ENCODE measurements at places on chromosomes 7 and 10.

- no peak for DNase-seq
Measured at GRCh38 chr7:145774777-145775176, 341.8 kb upstream of the CNTNAP2 start.

- no peak for DNase-seq
Measured at GRCh38 chr7:125059861-125060456, 130.3 kb upstream of the POT1 start.

- no peak for DNase-seq
Measured at GRCh38 chr10:118213436-118213835, 128.7 kb downstream of the FAM204A start.

GRCh38 chr7:99839287-99840021 is 11.6 kb downstream of the CYP3A43 start:
- DNase-seq: peak; percentile 34

- DNase-seq: no peak
Measured at GRCh38 chr10:92502296-92502808, 71.5 kb downstream of the IDE start.

DNA sequence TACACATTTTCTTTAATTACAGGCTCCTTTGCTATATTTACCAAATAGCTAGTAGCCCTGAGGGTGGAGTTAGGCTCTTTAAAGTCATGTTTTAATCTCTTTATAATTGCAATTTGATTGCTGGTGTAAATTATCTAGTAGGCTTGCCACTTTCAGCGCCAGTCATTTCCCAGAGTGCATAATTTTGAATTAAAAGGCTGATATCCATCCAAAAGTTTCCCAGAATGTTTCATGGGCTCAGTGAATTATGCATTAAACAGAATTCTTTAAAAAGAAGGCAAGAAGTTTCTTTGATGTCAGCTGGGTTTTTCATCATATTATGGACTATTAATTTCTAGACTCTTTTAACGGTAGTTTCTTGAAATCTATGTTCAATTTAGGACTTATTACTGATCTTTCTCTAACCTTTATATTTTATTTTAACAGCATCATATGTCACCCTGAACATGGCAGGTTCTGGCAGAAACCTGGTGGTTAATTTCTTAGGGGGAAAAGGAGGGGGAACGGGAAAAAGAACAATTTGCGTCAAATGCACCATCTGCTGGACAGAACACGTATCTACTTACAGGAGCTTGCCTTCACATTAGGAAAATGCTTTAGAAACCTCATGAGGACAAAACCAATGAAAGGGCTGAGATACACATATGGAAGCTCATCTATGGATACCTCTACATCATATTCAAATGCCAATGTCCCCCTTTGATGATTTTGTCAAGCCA is 171.1 kb downstream of the GRM3 start:
- no peak for DNase-seq

- no peak for DNase-seq
Measured at GRCh38 chr10:1673568-1674345, 63.6 kb downstream of the ADARB2 start.

- DNase-seq: no peak
Measured at GRCh38 chr7:22725585-22725984, 1.4 kb upstream of the IL6 start.

- DNase-seq: no peak
Measured at GRCh38 chr7:28239823-28240204, 59.2 kb upstream of the JAZF1 start.

GRCh38 chr7:21868576-21868850 is 77.2 kb downstream of the CDCA7L start:
- no peak for DNase-seq

DNA sequence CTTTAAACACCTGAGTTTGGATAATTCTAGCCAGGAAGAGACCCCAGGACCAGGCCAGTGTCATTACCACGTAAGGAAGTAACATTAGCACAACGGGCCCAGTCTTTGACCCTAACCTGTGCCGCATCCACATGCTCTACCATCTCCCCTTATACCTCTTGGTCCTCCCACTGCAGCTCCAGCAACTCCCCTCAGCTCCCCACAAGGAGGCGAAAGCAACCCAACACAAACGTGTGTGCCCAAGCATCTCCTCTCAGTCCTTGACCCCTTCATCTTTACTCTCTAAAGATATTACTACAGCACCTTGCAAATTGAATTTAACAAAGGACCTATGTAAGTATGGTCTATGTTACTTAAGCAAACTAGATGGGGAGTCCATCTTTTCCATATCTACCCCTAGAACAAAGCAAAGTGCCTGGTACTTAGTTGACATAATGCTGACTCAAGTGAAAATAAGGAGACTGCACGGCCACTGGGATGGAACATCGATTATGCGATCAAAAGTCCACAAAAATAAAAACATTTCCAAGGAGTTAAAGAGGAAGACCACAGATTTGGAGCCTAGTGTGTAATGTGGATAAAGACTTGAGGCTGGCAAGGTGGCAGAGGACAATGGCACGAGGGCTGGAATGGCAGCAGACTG is 147.7 kb downstream of the JAZF1 start:
- no peak for DNase-seq

DNA sequence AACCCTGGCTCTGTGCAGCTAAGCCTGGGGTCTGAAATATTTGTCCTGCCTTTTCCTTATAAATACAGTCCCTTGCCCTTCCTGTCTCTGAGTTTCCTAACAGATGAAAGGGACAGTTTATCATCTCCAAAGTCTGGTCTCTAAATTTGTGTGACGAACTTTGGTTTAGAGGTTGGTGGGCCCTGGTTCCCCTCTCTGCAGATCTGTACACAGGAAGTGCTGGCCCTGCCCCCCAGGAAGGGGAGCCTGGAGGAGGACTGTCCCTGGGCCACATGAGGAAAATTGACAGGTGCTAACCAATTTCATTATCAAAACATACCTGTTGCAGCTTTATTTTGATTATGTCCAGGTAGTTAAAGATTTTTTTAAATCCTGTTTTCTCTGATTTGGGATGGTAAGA is 34.5 kb downstream of the PPP2R2D start:
- DNase-seq: no peak

- DNase-seq: no peak
Measured at GRCh38 chr7:79090543-79090942, 362.9 kb downstream of the MAGI2 start.

- no peak for DNase-seq
Measured at GRCh38 chr10:129075508-129075907, 391.5 kb upstream of the MGMT start.

- DNase-seq: no peak
Measured at GRCh38 chr10:30051220-30051619, 8.2 kb downstream of the JCAD start.

- no peak for DNase-seq
Measured at GRCh38 chr7:90465816-90466215, 3.6 kb upstream of the PTTG1IP2 start.

GRCh38 chr7:138945154-138945553 is 36.0 kb downstream of the KIAA1549 start:
- no peak for DNase-seq

DNA sequence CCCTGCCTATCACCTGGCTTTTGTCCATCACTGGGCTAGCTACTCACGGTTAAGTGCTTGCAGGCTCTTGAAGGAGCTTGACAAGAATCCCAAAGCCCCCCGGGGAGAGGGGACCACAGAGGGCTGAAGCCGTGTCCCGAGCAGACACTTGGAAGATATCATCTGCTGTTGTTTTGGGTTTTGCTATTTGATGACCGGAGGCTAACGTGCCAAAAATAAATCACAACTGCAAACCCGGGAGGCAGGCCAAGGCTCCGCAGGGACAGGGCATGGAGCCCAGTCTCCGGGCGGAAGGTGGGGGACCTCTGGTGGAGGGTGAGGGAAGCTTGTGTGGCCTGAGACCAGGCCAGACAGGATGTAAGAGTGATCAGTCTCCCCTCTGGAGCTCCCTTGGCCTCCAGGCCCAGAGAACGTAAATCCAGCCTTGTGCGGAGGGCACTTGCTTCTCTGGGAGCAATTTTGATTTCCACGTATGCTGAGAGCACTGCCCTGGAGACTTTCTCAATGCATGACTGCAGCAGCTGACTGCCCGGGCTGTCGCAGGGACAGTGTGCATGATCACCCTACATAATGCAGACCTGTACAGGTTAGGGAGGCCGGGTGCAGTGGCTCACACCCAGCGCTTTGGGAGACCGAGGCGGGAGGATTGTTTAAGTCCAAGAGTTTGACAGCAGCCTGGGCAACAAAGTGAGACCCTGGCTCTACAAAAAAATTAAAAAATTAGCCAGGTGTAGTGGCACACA is at the start of gene PHKG1:
TSS of gene PHKG1 (minus strand) at position 164 of the 743 bp plus-strand sequence. CDS start 4,011 bp downstream, outside the sequence.
- DNase-seq: peak; percentile 68

GRCh38 chr10:63123727-63124362 is 9.3 kb upstream of the NRBF2 start:
- no peak for DNase-seq

DNA sequence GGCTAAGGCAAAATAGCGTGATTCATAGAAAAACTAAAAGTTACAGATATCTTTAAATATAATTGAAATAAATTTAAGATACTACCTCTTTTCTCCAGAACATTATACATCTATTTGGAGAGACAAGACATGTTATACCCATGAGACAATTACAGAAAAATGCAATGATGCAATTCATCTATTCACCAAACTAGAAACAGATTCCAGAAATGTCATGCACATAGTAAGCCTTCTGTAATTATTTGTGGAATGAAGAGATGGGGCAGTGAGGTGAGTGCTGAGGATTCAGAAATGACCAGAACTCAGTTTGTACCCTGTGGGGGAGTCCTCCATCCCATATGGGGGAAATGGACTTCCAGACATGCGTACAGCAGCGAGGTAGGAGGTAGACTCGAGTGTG is 99.4 kb downstream of the MKX start:
- DNase-seq: no peak

DNA sequence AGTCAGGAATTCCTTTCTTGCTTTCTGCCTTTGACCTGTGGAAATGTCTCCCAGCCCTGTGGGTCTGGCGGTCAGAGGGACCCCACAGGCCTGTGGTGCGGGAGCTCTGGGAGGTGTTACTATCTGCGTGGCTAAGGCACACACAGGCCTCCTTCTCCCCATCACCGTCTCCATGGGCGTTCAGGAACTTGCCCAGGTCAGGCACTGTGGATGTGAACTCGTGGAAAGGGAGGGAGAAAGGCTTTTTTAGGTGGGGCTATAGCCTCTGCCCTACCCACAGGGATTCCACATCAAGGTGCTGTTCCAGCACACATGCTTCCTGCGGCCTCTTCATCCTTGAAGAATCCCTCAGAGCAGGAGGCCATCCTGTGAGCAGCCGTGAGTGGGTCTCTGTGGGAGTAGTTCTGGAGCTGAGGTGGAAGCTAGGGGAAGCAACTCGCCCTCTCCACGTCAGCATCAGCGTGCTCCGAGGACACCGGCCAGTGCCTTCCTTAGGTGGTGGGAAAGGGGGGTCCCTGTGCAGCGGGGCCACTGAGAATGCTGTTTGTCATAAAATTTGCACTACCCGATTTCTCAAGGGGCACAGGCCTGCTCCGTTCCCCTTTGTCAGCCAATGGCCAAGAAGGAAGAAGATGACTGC is 7.5 kb upstream of the ATP6V0E2 start:
- no peak for DNase-seq

DNA sequence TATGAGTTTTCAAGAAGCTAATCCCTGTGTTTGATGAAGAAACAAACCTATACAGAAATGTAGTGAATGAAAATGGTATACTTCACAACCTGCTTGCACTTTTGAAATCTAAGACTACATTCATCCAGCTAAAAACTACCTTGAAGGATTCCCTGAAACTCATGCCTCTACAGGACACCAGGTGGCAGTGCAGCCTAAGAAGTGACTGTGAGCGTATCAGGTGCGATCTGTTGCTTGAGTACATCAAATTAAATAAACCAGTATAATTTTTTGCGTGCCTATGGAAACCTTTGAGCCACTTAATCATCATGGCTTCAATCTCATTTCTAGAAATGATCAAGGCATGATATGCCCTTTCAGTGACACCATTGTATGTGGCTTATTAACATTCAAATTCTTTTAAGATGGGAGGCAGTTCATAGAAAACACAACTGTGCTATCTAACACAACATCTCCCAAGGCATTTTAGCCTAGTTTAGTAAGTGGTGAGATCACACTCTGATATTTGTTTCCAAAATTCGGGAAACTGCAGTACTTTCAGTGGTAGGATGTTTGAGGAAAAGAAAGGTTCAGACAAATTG is 57.4 kb downstream of the PPP1R17 start:
- peak; percentile 63 for DNase-seq

DNA sequence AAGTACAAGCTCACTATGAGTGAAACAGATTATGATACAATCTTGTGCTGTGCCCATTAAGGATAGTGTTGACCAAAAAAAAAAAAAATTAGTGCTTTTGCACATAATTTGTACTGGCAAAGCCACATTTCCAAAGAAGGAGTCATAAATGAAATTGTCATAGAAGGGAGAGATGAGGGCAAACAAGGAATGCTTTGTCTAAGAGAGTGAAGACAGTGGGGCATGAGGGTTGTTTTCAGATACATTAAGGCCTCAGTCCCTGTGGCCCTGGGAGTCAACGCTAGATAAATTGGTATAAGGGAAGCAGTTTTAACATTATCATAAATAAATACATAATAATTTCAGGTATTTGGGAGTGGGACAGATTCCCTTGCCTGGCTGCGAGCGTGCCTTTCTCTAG is 267.5 kb upstream of the PRKCQ start:
- DNase-seq: no peak
